ENCODE measurements at places on chromosomes 5 and 9. TPM values are rescaled to one million over a fixed set of nuclear protein-coding genes. Genes with fewer than 3 reads are reported as not detected.

DNA sequence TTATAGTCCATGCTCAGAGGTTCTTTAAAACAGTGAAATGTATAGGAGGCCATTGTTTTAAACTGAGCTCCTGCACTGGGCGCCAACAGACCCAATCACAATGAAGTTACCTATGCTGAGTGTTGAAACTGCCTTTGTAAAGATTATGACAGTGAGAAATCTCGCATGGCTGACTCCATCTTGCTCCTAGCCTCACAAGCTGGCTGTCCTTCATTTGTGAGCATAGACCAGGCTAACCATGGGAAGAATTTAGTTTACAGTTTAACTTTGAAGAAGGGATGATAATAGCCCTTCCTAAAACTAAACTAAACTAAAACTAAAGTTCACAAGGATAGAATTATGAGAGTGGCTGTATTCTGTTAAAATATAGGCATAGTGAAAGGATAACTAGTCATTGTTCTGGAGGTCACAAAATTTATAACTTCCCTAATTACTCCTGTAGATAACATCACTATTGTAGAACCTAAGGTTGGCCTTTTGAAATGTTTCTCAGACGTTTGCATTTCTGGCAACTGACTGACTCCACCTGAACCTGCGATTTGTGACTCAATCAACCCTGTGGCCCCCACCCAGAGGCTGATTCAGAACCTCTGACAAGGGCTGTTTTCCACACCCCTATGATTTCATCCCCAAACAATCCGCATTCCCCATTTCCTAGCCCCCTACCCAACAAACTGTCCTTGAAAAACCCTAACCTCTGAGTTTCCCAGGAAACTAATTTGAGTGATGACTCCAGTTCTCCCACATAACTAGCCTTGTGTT lies 59.1 kb downstream of the HMHB1 start:
- H3K27me3 ChIP-seq, result no peaks in the 10 kb centered on the region
- no peak overlapping the region for H3K27ac ChIP-seq
- no peaks in the 10 kb centered on the region for H3K36me3 ChIP-seq
- peaks cover 4% of the 10 kb centered on the region for H3K4me1 ChIP-seq

DNA sequence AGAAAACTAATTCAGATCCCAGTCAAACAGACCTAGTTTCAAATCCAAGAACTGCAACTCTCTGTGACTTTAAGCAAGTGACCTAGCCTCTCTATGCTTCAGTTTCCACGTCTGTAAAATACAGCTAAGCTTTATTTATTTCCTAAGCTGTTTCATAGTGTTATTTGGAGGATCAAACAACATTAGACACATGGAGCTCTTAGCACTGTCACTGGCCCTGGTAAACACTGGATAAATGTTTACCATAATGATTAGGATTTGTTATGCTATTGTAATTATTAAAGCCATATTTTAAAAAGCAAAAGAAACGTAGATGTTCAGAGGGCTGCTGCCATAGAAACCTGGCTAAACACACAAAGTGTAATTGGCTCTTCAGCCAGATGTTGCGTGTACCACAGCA lies 26.6 kb upstream of the C5orf58 start:
- no peaks in the 10 kb centered on the region for H3K36me3 ChIP-seq
- H3K4me3 ChIP-seq, result no peak overlapping the region
- peaks cover 5% of the 10 kb centered on the region for H3K27me3 ChIP-seq
- no peak for DNase-seq
- H3K27ac ChIP-seq, result no peak overlapping the region
- no peaks in the 10 kb centered on the region for H3K4me1 ChIP-seq

GRCh38 chr9:126295082-126295477 lies 31.5 kb upstream of the MVB12B start:
- no peak overlapping the region for H3K4me3 ChIP-seq
- no peaks in the 10 kb centered on the region for H3K36me3 ChIP-seq
- no peak for DNase-seq
- peaks cover 31% of the 10 kb centered on the region for H3K4me1 ChIP-seq

The BRINP1 gene
- polyA plus RNA-seq, result 113 TPM

- no peak for DNase-seq
- H3K36me3 ChIP-seq, result no peaks in the 10 kb centered on the region
Observed at GRCh38 chr5:143812085-143812705, at the start of gene HMHB1. Gene HMHB1 (plus strand): TSS chr5:143812161.

DNA sequence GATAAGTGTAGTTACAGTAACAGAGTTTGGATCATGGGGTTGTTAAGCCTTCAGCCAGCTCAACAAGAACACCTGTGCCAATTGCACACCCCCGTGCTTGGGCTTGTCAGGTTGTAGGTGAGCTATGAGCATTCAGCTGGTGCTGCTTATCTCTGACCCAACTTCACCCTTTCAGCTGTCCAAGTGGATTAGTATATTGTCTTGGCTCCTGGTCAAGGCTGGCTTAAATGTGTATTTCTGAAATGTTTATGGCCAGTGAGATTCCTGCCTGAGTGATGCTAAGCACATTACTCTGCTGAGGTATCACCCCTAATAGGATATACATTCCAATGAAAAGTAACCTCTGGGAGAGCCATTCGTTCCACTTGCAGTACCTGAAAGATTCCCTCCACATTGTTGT lies 44.2 kb upstream of the LMNB1 start:
- no peaks in the 10 kb centered on the region for H3K4me1 ChIP-seq
- no peak overlapping the region for H3K27ac ChIP-seq
- H3K4me3 ChIP-seq, result no peak overlapping the region
- H3K36me3 ChIP-seq, result no peaks in the 10 kb centered on the region
- no peak for DNase-seq
- no peaks in the 10 kb centered on the region for H3K27me3 ChIP-seq

GRCh38 chr5:150672237-150672883 lies 11.3 kb downstream of the MYOZ3 start:
- peak overlapping the region; percentile 59 for H3K4me3 ChIP-seq
- H3K27me3 ChIP-seq, result peaks cover 9% of the 10 kb centered on the region
- peaks cover 8% of the 10 kb centered on the region for H3K36me3 ChIP-seq
- H3K4me1 ChIP-seq, result peaks cover 33% of the 10 kb centered on the region
- H3K27ac ChIP-seq, result peak overlapping the region; percentile 25

The SLC25A2 gene
- polyA plus RNA-seq, result 0.15 TPM

DNA sequence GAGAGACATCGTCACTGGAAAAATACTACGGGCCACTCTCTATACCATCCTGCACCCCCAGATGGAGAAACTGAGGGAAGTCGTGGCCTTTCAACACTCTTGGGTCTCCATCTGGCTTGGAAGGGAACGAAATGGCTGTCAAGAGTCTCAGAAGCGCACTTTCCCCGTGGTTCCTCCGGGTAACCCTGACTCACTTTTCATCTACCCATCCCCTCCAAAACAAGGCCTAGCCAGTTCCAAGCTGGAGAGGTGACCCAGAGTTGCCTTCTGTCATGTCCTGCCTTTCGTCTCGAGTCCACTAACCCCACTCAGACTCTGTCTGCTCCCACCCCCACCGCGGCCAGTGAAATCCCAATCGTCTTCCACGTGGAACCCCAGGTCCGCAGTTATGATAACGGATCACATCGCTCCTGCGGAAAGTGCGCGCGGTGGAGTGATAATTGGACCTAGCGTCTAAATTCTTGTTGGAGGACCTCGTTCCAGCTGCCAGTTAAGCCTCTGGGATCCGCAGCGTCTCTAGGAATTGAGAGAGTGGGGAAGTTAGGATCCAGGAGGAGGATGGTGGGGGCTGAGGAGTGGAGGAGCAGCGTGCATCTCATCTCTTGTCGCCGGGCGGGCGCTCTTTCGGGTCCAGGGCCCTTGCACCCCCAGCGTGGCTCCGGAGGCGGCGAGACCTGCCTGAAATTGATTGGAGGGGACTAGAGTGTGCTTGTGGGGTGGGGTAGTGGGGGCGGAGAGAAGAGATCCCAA lies 4.6 kb downstream of the CDKN2A start:
- no peak for DNase-seq
- no peak overlapping the region for H3K4me3 ChIP-seq
- peaks cover 87% of the 10 kb centered on the region for H3K27me3 ChIP-seq
- peaks cover 15% of the 10 kb centered on the region for H3K4me1 ChIP-seq

- H3K27ac ChIP-seq, result no peak overlapping the region
- H3K4me3 ChIP-seq, result no peak overlapping the region
- H3K4me1 ChIP-seq, result peaks cover 12% of the 10 kb centered on the region
- H3K27me3 ChIP-seq, result peaks cover 19% of the 10 kb centered on the region
- no peak for DNase-seq
- H3K36me3 ChIP-seq, result no peaks in the 10 kb centered on the region
Observed at GRCh38 chr9:130437011-130437789, 7.6 kb upstream of the ASS1 start.

The FOXE1 gene
- not detected for polyA plus RNA-seq

The RLN1 gene
- 0.57 TPM for polyA plus RNA-seq

DNA sequence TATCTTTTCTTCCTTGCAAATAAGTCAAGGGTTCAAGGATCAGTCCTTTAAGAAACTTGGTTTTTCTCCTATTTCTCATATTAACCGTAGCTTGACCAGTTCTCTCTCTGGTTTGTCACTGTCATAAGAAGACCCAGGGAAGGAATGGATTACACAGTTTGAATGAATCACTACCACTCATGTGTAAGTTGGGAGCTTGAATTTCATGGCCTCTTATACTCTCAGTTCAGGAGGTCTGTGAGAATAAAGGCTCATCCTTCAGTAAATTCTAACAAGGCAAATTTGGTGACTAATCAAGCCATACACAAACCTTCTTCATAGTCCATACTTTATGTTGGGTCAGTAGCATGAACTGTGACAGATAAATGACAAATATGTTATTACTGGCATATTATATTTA lies 323.1 kb upstream of the ACTBL2 start:
- no peaks in the 10 kb centered on the region for H3K27me3 ChIP-seq
- H3K4me3 ChIP-seq, result no peak overlapping the region
- no peak overlapping the region for H3K27ac ChIP-seq
- DNase-seq, result no peak
- no peaks in the 10 kb centered on the region for H3K36me3 ChIP-seq
- H3K4me1 ChIP-seq, result no peaks in the 10 kb centered on the region

The COL27A1 gene
- polyA plus RNA-seq, result 14.0 TPM

The AGXT2 gene
- not detected for polyA plus RNA-seq
